ENCODE measurements at places on chromosomes 12 and 14.
A peak's percentile ranks its signal among the peaks of the same experiment; 100 is the strongest.

GRCh38 chr14:65600742-65601141 lies 188.2 kb downstream of the FUT8 start:
- DNase-seq: no peak

DNA sequence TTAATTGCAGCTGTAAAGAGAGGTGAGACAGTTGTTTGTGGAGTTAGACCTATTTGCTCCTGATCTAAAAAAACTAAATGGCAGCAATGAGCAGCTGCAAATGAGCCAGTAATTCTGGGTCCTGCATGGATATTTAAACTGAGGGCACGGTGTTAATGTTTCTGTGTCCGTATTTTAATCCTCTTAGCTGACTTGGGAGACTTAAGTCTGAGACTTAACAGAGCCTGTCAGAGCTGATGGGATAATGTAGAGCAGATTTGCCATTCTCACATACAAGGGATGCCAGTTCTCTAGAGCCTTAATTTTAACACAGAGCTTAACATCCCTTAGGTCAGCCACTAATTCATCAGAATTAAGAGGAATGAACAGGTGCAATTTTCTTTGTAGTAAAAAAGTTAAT lies 178.6 kb upstream of the PDE3A start:
- no peak for DNase-seq

- DNase-seq: no peak
Observed at GRCh38 chr14:53331921-53332320, 178.8 kb upstream of the DDHD1 start.

- DNase-seq: peak; percentile 23
Observed at GRCh38 chr14:58752771-58753201, 115.0 kb downstream of the DACT1 start.

GRCh38 chr14:95260537-95261361 lies 59.0 kb downstream of the CLMN start:
- no peak for DNase-seq

- DNase-seq: no peak
Observed at GRCh38 chr14:103257211-103257962, 76.7 kb upstream of the EIF5 start.

DNA sequence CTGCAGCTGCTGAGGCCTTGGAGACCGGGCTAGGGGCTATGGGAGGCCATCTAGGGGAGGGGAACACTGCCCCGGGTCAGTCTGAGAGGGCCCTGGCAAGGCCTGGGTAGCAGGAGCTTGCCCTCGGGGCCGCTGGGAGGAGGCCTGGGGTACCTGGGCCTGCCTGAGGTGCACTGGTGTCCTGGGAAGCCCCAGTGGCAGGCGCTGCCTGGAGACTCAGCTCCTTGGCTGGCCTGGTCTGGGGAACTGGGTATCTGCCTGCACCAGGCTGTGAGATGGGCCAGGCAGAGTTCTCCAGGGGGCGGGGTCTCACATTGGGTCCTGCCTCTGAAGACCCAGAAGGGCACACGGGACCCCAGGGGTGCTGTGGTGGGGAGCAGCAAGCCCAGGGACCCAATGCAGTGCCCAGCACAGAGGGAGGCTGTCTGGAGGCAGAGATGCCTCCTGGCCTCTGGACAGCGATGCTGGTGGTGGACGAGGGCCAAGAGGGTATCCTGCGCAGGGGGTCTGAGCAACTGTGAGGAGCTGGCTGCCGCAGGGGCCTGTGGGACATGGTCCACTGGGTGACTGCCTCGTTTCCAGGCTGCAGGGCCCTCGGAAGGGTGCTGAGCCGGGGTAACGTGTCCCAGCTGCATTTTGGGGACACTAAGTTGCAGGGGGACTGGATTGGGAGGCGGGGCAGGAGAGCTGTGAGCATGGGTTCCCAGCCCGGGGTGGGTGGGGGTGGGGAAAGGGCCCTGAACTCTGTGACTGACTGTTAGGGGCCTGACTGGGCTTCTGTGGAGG lies 7.4 kb upstream of the MTA1 start:
- no peak for DNase-seq
